Activated CD4-positive, alpha-beta T cell treated with anti-CD3 and anti-CD28 coated beads, Interleukin-10, Interleukin-2, amounts not matched to agents 100 ng/mL and 50 ng/mL, durations not matched to agents 16 hours and 8 hours (primary cell): ENCODE measurements at places on chromosomes 4 and X.

DNA sequence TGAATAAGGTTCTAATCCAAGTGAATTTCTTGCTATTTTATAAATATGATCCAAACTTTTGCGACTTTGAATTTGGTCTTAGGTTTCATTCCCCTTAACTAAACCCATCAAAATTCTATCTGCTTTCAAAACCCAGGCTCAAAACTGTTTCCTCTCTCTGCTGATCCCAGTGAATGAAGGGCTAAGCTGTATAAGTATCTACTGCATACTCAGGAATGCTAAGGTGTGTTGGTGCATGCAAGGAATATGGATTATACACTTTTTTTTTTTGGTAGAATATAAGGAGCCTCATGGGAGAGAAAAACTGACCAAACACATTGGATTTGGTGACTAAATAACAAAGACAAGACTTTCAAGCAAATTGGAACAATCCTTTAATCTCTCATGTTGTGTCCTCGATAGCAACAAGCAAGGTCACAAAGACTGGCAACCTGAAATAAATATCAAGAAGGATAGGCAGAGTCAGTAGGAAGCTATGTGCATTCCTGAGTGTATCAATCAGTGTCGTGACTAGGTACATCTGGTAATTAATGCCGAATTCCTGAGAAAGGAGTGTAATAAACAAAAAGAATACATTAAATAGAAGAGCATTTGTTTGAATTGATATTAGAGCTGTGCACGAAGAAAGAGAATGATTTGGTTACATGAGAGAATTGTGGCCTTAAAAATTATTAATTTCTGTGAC, 74.3 kb upstream of the KCTD8 start:
- DNase-seq = no peak

DNA sequence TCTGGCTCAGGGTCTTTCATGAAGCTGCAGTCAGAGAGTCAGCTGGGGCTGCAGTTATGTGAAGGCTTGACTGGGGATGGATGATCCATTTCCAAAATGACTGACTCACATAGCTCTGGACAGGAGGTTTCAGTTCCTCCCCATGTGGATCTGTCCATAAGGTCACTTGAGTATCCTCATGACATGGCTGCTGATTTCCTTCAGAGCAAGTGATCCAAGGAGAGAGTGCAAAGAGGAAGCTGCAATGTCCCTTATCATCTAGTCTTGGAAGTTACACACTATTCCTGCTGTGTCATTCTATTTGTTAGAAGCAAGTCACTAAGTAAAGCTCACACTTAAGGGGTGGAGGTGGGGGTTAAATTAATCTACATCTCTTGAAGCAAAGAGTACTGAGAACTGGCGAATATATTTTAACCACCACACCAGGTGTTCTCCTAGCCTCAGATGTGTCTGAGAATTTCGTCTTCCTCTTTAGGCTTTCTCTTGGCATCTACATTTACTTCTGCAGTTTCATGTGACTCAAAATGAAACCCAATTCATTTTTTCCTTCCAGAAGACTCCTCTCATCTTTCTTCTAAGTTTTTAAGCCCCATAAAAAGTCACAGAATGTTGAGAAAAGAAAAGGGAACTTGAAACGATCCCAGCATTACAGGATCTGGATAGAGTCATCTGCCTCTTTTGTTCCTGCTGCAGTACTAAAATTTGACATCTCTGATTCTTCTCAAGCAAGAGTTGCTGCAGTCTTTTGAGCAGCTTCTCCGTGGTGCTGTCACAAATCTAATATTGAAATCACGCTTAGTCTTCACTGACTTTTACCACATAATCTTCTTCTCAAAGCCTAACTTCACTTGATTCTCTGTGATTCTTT, 3.8 kb upstream of the GRPR start:
- peak; percentile 61 for DNase-seq

- no peak for DNase-seq
Observed at GRCh38 chrX:14051416-14051815, 21.7 kb upstream of the GEMIN8 start.

DNA sequence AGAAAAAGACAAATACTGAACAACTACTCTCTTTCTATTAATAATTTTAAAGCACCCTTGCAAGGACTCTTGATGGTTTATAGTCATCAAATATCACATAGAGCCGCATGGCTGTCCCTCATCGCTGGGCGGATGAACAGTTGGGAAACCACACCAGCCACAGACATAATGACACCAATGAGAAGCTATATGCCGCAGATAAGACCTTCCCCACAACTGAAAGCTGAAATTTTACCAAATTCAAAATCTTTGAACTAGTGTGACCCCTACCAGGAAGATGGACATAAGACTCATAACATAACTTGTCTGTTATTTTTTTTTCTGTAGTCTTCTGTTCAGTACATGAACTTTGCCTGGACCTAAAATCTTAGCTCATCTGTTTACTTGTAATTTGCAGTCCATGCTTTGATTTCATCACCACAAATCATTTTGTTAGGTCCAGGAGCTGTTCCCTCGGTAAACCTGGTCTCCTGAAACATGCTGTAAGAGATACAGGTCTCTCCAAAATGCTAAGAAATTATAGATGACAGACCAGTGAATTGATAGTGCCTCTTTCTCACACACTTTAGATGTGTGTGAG, 157.3 kb upstream of the RAPGEF2 start:
- DNase-seq = no peak

DNA sequence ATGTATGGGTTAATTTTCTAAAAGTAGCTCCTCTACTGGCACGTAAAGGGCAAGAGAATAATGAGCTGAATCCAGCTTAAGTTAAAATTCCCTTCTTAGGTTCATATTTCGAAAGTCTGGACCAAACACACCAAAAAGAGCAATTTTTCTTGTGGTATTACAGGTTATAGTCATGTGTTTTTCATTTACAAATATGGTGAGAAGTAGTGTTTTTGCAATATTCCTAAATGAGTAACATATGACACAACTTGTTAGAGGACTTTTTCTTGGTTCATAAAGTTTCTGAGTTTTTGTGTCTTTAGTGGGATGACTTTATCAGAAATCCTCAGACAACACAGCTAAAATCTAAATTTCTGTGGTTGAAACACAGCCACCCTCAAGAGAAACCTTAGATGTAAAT, 172.1 kb downstream of the AFF2 start:
- no peak for DNase-seq

DNA sequence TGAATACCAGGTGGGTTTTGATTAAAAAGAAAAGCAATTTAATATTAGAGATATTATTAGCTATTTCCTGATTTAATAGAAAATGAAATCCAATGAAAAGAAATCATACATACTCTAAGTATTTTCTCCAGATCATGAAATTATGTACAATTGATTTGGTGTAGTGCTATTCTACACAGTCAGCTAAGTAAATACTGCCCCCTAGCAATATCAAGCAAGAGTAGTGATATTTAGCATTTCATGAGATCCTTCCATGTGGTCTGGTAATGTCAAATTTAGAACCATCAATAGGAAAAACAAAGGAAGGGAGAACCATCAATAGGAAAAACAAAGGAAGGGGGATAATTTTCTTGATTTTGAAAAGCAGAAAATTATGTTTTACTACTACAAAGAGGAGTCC, 114.6 kb downstream of the TBCK start:
- peak; percentile 8 for DNase-seq

DNA sequence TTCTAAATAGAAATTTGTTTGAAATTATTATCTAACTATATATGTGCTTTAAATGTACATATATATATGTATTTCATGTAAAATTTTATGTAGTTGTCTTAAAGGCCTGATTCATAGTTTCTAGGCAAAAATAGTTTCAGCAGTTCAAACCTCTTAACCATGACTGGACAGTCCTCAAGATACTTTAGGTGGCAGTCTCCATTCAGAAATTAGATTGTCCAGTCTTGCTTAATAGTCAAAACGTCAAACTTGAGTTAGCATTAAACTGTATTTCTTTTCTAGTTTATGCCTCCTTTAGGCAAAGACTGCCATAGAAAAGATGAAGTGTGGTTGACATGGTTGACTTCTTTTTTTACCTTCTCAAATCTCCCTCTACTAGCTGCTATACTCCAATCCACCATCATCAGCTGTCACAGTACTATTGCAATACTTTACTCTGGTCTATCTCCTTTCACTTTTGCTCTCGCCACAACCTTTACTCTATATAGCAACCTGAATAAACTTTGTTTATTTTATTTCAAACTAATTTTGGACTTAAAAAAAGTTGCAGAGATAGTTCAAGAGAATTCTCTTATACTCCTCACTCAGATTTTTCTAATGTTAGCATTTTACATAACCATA, 395.6 kb upstream of the DIPK2B start:
- no peak for DNase-seq

- no peak for DNase-seq
Observed at GRCh38 chr4:183011213-183011907, 87.7 kb upstream of the WWC2 start.

DNA sequence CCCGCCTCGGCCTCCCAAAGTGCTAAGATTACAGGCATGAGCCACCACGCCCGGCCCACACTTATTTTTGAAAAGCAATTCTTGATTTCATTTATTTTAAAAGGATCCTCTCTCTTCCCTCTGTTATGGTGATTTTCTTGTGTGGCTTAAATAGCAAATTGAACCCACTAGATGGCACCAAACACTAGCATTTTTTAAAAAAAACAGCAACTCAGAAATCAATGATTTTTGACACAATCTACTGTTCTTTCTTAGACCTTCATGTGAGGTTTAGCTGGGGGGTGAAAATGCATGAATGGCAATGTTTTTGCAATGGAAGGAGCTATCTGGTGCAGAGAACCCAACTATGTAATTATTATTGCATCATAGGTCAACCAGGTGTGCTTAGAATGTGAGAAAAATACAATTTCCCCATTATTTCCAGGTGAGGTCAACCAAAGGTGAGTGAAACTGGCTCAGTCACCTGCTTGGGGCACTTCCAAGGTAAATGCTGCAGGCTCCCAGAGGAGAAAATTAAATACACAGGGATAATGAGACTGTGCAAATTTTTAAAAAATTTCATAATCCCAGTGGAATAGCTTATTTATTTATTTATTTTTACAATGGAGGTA, 226.7 kb upstream of the PRKX start:
- peak; percentile 9 for DNase-seq

DNA sequence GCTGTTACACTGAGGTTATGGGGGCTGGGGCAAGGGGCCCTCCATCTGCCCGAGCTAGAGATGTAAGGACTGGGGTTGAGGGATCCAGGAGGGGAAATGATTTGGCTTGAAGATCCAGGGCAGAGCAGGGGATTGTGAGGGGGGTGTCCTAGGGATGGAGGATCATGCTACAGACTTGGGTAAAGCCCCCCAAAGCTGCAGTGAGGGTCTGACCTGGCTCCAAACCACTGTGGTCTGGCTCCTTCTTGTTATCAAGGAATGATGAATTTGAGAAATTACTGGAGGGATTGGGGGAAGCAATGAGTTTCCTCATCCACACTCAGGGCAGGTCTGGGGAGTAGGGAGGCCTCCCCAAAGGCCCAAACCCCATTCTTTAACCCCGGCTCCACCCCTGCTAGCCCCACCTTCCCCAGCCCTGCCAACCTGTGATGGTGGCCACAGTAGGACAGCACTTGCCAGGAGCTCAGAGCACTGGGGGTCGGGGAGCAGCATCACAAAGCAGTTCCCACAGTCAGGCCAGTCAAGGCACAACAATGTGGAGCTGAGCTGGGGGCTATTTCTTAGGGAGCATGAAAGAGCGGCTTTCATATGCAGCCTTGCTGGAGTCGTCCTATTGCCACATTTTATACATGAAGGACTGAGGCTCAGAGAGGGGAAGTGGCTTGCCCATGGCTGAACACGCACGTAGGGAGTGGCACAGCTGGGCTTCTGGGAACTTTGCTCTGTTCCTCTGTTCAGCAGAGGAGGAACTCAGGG, 165.5 kb downstream of the EFNB1 start:
- no peak for DNase-seq

DNA sequence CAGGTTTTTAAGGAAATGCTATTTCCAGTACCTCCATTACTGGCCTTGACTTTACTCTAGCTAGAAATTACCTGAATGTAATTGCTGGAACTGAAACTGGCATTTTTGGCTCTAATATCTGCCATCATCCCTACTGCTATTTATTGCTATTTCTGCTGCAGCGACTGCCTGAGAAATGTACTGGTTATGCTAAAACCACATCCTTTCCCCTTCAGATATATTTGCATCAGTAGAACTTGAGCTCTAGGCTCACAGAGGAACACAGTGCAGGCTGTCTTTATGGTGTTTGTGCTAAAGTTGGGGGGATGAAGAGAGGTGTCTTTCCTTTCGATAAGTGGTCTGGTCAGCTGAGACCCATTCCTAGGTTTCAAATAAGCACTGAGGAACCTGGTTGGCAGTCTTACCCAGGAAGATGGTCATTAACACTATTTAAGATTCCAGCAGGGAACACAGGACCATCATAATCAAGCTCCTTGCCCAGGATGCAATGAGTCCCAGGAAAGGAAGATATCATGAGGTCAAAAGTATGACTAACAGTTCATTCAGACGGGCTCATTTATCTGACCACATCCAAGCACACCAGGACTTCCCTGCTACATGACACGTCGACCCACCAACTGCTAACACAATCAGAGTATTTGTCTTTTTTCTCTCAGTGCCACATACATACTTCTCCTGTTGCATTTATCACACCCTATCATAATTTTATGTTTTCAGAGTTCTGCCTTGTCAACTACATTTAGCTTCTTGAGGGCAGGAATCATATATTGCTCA, 137.4 kb downstream of the GABRA3 start:
- DNase-seq = no peak

GRCh38 chrX:70172221-70172620, 5.1 kb upstream of the DGAT2L6 start:
- no peak for DNase-seq

GRCh38 chr4:130035391-130035790, 939.4 kb downstream of the C4orf33 start:
- no peak for DNase-seq

DNA sequence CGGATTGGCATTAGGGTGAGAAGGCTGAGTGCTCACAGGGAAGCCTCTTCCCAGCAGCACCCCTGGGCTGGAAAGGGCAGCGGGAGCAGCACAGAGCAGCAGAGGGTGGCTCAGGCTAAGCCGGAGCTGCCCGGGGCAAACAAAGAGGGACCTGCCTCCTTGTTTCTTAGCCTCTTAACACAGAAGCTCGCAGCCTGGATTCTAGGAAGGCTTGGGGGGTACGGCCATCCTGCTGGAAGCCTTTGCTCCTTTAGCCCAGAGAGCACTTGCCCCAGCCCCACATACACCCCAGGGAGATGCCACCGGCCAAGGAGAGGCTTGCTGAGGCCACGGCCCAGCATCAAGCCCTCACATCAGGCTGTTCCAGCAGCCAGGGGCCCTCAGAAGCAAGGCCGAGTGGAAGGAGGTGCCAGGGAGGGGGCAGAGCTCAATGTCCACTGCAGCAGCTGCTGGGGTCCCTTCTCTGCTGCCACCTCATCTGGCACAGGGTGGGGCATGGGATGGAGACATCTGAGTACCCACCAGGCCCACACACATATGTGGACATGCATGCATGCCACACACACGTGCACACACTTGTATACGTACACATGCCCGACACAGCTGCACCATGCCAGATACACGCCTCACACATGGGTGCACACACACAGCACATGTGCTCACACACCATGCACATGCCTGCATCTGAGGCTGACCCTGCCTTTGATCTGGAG, 20.3 kb upstream of the SPON2 start:
- DNase-seq = no peak

DNA sequence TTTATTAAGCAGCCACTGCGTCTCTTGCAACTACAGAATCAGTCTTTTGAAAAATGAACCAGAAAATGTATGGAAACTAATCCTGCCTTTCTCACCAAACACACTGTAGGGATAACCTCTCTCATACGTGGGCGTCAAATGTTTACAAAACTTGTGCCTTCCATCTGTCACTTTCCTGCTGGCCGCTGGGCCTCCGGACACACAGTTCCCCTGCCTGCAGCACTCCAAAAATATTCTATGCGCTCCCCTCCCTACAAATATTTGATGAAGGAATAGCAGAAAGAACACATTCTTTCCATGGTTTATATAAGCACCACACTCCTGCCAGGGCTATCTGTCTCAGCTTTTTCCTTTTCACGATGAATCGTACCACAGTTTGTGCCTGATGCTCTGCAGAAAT, 14.9 kb upstream of the CYTL1 start:
- no peak for DNase-seq
